ENCODE measurements at places on chromosomes 7 and 10.
A peak's percentile ranks its signal among the peaks of the same experiment; 100 is the strongest.

GRCh38 chr10:113128450-113129070 lies 178.5 kb downstream of the TCF7L2 start:
- DNase-seq = no peak

GRCh38 chr7:26182283-26182682 lies 18.3 kb downstream of the HNRNPA2B1 start:
- no peak for DNase-seq

DNA sequence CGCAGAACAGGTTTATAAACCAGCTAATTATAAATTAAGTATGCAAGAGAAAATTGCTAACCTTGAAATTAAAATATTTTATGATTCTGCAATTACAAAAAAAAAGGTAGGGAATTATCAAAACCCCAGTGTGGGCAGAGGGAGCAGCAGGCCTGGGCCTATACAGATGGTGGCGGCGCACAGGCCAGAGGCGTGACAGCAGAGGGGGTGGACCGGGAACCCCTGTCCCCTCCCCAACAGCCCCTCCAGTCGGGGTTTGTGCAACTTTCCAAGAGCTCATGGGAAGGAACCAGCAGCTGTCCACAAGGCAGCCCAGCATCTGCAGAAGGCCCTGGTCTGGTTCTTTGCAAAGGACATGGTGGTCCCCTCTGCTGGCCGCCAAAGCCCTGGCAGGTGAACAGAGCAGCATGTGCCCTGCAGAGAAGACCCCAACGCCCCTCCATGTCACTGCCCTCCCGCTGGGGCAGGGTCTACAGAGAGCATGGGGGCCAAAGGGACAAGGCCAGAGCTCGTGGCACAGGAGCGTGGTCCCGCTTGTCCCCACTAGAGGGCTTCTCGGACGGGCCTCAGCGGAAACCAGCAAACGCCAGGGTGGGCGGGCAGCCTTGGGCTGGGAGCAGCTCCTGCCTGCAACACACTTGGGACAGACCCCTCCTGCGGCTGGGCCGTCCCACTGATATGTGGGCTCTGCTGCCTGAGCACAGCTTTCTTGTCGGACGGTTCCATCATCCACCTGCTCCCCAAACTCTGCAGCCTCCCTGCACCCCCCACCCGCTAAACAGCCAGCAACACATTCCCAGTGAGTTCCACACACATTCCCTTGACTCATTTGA lies 75.1 kb downstream of the EBF3 start:
- DNase-seq = peak; percentile 38

DNA sequence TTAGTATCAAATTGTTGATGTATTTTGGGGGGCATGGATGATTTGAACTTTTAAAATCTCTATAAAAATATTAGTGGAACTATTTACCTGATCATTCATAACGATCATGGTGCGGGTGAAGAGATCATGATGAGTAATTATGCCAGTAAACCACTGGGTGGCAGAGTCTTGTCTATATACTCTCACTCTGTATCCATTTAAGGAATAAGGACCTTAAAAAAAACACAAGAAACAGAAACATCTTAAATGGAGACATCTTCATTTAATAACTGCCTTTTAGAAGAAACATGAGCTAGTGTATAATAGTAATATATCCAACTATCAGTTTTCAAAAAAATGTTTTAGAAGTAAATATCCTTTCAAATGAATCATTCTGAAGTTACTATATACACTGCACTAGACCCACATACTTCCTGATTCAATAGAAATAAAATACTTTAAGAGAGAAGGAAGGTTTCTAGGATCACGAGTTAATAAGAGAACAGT lies 84.0 kb downstream of the NRBF2 start:
- DNase-seq = peak; percentile 40

GRCh38 chr10:7563368-7563767 lies 103.4 kb downstream of the ITIH5 start:
- DNase-seq = no peak

- no peak for DNase-seq
These were observed 84.0 kb upstream of the SMNDC1 start for GRCh38 chr10:110388687-110389052.

DNA sequence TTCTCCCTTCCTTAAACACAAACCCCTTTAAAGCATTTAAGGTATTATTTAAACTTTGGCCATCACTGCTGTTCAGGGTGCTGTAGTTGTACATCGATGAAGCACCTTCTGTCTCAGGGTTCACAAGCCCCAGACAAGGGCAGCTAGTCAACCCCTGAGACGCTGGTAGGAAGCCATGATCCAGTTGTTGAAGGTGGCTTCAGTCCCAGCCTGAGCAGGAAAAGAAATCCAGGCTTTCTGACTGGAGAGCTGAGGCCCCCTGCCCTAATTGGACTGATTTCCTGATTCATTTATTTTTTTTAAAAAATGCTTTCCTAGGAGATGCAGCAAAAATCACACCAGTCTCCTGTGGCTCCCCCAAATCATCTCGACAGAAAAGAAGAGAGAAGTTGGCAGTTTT lies 15.8 kb downstream of the CPA1 start:
- no peak for DNase-seq

DNA sequence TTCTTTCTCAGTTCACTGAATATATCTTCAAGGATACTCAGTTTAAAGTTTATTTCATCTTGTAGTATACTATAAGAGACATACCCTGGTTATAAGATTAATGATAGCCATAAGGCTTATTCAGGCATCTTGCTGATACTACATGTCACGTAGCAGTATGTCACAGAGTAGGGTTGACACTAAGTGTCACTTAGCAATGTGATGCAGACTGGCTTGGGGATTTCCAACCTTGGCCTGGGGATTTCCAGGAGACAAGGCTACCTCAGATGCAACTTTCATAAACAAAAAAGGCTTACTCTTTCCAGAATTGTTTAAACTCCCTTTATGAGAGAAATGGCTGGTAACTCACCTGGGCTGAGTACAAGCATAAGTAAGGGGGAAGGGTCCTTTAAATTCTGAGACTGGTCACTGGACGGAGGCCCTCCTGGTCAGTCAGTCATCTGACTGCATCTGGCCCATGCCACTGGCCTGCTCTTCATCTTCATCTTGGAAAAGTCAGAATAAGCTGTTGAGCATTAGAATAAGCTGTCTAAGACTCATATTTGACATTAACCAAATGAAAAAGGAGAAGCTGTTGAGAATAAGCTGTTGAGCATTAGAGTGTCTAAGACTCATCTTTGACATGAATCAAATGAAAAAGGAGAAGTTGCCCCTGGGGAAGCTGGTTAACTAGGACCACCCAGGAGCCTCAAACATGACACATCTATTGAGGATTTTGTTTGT lies 9.5 kb downstream of the SLC13A1 start:
- no peak for DNase-seq

- no peak for DNase-seq
These were observed 906 bp upstream of the MMD2 start for GRCh38 chr7:4959893-4960292.

DNA sequence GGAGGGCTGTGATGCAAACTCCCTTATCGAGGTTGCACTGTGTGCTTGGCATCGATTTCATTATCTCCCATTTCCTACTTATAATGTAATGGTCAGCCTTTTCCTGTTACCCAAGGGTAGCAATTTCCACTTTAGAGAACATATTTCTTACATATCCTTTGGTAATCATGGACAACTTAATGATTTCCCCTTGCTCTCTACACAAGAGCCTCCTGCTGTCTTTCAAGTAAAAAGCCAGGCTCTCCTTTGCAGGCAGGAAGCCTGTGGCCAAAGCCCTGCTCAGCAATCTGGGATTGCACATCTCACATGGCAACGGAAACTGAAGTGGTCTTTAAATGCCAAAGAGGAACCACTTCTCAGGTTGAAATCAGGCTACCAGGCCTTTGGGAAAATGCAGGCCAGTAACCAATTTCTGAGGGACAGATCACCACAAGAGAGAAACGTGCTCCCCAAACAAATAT lies 86.7 kb upstream of the IKZF1 start:
- peak; percentile 24 for DNase-seq

DNA sequence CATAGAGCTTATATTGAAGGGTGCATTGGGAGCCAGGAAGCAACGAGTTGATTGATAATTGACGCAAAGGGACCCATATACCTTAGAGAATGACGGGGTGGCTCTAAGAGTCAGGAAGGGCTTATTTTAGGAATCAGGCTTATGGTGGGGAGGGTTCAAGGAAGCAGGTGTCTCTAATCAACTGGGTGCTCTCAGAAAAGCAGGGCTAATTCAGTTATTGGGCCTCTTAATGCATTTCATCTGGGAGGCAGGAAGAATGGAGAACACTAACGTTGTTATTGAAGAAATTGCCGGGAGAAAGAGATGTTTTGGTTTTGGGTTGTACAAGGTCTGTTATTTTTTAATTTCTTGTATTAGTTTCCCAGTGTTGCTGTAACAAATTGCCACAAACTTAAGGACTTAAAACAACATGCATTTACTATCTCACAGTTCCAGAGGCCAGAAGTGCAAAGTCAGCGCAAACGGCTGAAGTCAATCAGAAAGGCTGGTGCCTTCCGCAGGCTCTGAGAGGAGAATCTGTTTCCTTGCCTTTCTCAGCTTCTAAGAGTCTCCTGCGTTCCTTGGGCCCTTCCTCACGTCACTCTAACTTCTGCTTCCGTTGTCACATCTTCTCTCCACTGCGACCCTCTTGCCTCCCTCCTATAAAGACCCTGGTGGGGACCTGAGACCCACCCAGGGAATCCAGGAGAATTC lies 328.4 kb upstream of the C7orf33 start:
- DNase-seq = no peak

- DNase-seq = no peak
These were observed 57.6 kb downstream of the BICC1 start for GRCh38 chr10:58570307-58570723.

DNA sequence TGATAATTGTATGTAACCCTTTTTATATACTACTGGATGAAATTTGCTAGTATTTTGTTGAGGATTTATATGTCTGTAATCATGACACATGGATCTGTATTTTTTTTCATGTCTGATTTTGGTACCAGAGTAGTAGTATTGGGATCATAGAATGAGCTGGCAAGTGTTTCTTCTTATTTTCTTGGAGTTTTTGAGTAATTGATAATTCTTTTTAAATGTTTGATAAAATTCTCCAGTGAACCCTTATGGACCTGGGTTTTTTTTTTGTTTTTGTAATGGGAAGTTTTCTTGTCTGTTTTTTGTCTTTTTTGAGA lies 28.4 kb downstream of the ZNF33A start:
- no peak for DNase-seq

- no peak for DNase-seq
These were observed 25.7 kb downstream of the MACROH2A2 start for GRCh38 chr10:70078329-70078728.

- no peak for DNase-seq
These were observed 151.1 kb upstream of the PPP2R2D start for GRCh38 chr10:131749767-131750142.

DNA sequence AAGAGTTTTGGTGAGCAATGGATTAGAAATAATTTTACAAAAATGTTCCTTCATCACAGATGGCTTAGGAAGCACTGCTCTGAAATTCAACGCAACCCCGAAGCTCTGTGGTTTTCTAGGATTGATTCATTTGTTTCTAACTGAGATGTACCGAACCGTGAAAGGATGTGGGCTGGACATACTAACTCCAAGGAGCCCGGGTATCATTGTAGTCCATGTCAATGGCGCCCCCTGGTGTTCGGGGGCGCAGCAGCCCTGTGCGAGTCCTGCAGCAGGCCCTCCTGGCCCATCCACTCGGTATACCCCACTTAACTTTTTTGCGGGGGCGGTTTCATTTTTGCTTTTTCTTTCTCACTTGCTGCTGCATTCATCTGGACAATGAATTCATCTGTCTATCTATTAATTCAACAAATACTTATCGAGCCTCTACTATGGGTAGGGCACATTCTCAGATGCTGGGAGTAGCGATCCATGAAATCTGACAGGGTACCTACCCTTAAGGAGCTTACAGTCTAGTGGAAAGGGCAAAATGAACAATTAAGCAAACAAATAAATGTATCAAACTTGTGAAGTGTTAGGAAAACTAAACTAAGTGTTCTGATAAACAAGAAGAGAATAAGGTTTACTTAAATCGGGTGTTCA lies 25.2 kb upstream of the ITPRID1 start:
- DNase-seq = peak; percentile 10

GRCh38 chr10:32459051-32459698 lies 13.2 kb downstream of the CCDC7 start:
- DNase-seq = peak; percentile 73

- DNase-seq = no peak
These were observed 280.6 kb downstream of the GFRA1 start for GRCh38 chr10:115992236-115992986.

DNA sequence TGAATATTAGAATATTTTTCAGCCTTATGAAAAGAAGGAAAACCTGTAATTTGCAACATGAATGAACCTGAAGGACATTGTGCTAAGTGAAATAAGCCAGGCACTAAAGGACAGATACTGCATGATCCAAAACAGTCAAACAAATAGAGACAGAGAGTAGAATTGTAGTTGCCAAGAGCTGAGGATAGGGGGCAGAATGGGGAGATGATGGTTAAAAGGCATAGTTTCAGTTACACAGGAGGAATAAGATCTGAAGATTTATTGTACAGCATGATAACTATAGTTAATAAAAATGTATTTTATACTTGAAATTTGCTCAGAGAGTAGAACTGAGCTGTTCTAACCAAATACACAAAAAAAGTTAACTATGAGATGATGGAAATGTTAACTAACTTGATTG lies 149.0 kb upstream of the TMEM106B start:
- DNase-seq = no peak

- no peak for DNase-seq
These were observed 110.5 kb downstream of the DYNC2I1 start for GRCh38 chr7:158966780-158967390.

DNA sequence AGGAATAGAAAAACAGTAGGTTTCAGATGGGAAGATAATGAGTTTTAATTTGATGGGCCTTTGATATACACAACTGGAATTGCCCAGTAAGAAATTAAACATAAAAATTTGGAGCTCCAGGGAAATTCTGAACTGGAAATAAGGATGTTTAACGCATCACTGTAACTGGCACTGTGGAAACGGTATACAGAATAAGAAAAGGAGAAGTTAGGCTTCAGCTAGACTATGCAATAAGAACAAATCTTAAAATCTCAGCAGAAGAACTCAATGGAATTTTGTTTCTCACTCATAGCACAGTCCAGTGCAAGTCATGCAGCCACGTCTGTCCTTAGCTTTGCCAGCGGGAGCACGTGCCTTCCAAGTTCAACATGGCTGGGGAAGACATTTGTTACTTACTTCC lies 52.9 kb upstream of the FGL2 start:
- no peak for DNase-seq

- no peak for DNase-seq
These were observed 339.0 kb upstream of the ZMIZ1 start for GRCh38 chr10:78729800-78730199.

- no peak for DNase-seq
These were observed 166.6 kb downstream of the KIF20B start for GRCh38 chr10:89867964-89868363.

DNA sequence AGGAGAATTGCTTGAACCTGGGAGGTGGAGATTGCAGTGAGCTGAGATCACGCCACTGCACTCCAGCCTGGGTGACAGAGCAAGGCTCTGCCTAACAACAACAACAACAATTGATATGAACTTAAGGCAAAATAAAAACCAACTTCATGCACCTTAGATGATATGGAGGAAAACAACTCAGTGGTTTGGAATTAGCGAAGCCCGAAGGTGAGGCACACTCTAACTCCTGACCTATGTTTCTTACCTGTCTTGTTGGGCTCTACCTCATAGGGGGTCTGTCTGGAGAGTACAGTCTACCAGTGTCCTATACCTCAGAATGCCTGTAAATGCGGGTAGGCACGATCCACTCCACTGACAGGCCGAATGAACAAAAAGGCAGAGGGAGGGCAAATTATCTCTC lies 24.3 kb upstream of the COBL start:
- no peak for DNase-seq

GRCh38 chr7:108605559-108606201 lies 36.0 kb downstream of the DNAJB9 start:
- DNase-seq = no peak
